CD4-positive, alpha-beta T cell treated with Interferon gamma for 1 hour (primary cell): ENCODE measurements at places on chromosomes 1 and 21.
A peak's percentile ranks its signal among the peaks of the same experiment; 100 is the strongest.

DNA sequence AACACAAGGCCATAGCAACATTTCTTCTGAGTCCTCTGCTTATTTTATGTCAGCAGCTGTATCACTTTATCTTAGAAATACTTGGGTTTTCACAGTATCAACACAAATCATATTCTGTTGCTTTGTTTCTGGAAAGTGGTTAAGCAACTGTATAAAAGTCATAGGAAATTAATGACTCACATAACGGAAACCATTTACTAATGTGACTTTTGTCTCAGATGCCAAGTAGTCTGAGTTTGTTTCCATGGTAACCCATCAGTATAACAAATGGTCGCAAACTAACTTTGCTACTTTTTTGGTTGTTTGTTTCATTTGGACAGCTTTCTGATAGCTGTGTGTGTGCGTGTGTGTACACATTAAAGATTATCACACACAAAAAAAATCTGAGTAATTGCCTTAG is 31.1 kb downstream of the EEIG2 start:
- DNase-seq: peak; percentile 4

DNA sequence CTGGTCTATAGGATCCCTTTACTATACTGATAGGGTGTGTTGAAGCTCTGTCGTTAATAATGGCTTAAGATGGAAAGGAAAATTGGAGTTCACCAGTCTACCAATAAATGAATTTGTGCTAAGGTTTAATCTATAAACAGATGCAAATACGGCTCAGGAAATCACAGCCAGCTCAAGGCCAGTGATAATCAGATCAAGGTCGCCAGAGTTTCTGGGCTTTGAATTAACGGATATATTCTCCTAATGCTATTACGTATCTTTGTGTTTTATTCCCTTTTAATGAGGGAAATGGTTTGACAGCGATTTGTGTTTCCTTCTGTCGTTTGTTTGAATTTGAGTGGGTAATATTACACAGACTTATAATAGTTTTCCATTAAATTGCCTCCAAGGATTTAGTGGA is 279.6 kb downstream of the BACH1 start:
- DNase-seq: no peak

DNA sequence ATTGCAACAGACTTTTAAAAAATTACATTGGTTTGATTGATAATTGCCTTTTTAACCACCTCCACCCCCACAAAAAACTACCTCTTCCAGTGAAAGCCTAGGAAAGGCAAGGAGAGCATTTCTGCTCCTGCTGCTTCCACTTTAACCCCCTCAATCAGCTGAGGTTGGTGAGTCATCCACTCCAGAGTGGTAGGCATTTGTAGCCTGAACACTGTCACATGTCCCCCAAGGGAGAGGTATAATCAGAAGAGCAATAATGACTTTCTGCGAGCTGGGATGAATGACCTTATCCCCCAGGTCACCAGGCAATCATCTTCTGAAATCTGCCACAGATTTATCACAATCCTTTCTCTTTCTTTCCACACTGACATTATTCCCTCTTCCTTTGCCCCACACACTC is 126.6 kb upstream of the CAMK1G start:
- no peak for DNase-seq

DNA sequence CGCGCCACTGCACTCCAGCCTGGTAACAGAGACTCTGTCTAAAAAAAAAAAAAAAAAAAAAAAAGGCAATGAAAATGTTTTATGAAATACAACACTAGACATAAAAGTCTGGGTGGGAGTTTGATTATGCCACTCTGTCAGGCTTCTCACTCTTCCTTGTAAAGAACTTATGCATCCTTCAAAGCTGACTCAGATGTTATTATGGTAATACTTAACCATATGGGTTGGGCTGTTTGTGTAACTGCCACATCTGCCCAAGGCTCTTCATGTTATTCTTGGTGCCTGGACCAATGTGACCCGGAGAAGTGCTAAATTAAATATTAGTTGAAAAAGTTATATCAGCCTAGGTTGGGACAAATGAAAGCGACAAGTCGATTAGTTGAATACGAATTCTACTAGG is 23.8 kb downstream of the FAM89A start:
- DNase-seq: no peak

DNA sequence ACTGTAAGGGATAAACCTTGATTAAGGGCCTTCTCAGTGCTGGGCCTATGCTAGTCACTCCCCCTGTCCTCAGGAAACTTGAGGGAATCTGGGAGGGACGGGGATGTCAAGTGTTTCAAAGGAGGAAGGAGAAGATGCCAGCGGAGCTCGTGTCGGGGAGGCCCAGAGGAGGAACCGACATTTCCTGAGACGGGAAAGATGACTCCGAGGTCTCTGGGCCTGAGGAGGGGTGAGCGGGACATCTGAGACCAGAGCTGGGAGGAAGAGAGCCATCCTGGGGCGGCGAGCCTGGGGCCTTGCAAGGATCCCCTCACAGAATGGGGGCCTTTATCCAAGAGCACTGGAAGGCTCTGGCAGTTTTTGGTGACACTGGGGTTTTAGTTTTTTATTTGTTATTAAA is 10.4 kb downstream of the SLC66A1 start:
- DNase-seq: no peak

DNA sequence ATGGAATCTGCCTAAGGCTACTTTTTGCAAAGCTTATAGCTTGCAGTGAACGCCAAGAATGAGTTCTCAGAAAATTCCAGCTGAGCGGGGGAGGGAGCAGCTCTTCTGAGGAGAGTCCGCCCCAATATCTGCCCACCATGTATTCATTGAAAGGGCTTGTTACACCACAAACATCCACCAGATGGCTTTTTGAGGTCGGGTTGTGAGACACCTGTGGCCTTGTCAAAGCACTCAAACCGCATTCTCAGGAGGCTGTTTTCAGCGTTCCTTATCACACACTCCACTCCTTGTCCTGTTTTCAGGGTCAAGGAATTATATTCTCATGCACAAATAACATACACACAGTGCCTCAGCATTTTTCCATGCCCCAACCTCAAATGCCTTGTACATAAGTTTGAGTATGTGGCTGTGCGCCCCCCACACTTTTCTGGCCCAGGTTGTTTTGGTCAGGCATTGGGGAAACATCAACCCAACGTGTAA is 3.9 kb upstream of the C4BPB start:
- DNase-seq: peak; percentile 50

GRCh38 chr1:236795757-236796667 is 920 bp downstream of the MTR start:
- no peak for DNase-seq

GRCh38 chr21:38850277-38850951 is 44.7 kb downstream of the ETS2 start:
- no peak for DNase-seq

DNA sequence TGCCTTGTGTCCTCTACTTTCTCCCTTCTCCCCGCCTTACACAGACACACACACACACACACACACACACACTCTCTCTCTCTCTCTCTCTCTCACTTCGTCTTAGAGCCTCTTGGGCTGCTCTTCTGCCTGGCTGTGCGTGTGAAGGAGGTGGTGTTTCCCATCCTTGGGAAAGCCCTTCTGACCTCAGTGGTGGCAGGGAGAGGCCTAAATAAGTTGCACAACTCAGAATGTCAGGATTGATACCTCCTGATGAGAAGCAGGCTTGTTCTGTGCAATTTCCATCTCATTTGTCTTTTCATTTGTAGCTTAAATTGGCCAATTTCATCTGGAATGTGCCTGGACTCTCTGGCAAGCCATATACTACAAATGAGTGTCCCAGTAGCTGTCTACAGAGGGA is 25.0 kb downstream of the LRRN2 start:
- DNase-seq: no peak

DNA sequence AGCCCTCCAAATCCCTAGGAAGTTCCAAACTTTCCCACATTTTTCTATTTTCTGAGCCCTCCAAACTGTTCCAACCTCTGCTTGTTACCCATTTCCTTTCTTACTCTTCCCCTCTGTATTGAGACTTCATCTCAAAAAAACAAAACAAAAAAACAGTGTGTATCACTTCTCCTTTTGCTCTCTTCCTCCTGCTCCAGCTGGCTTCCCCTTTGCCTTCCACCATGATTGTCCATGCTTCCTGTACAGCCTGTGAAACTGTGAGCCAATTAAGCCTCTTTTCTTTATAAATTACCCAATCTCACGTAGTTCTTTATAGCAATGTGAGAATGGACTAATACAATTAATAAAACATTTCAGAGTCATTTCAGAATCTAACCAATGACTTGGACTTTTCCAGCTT is 69.6 kb upstream of the KRTAP19-8 start:
- DNase-seq: peak; percentile 13

GRCh38 chr21:46005081-46005480 is 23.5 kb downstream of the COL6A1 start:
- no peak for DNase-seq

GRCh38 chr1:31272369-31272768 is 24.2 kb downstream of the SNRNP40 start:
- no peak for DNase-seq

DNA sequence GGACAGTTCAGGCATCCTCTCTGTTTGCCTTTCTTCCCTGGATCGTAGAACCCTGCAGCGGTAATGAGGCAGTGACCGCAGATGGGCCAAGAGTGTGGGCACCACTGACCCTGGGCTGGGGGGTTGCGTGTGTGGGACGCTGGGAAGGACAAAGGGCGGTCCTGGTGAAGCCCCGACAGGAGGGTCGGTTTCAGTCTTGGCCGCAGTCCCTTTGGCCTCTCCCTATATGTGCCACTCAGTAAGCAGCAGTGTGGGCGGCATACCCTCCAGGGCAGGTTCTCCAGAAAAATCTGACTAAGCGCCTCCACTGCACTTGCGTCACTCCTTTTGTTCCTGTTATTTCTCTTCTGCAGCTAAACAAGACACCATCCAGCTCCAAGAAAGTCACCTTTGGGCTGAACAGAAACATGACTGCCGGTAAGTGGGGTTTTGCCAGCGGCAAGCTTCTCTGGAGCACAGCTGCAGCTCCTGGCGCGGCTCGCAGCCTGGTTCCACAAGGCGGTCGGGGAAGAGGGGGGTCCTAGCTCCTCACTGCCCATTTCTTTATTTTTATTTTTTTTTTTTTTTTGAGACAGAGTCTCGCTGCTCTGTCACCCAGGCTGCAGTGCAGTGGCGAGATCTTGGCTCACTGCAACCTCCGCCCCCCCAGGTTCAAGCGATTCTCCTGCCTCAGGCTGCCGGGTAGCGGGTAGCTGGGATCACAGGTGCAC is 27.7 kb upstream of the PDXK start:
- DNase-seq: no peak

GRCh38 chr1:32151319-32151787 is 28.1 kb upstream of the TXLNA start:
- DNase-seq: no peak

- no peak for DNase-seq
These were observed 88.9 kb upstream of the HAO2 start for GRCh38 chr1:119279456-119280381.

- DNase-seq: no peak
These were observed 26.0 kb downstream of the MX2 start for GRCh38 chr21:41387824-41388223.

DNA sequence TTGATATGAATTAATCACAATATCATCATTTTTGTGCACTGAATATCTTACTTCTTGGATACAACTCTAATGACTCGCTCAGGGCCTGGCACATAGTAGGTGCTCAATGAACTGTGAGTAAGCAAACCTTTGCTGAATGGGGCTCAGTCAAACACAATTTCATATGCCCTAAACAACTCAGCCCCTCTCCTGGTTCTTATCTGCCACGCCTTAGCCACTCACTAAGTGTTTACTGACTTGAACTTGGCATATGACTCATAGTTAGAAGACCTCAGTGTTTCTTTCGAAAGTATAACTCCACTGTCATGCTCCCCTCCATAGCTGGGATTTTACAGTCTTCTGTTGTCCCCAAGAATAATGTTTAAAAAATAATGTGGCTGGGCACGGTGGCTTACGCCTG is 4.8 kb upstream of the IFNLR1 start:
- DNase-seq: peak; percentile 6

- DNase-seq: no peak
These were observed 202.9 kb upstream of the ADGRL2 start for GRCh38 chr1:81597720-81598426.

GRCh38 chr1:241641773-241642592 is 1.8 kb upstream of the CHML start:
- DNase-seq: no peak

- no peak for DNase-seq
These were observed 109.5 kb upstream of the GRIK3 start for GRCh38 chr1:37143800-37144199.

GRCh38 chr1:231139659-231140654 is 21.9 kb upstream of the TRIM67 start:
- DNase-seq: no peak

DNA sequence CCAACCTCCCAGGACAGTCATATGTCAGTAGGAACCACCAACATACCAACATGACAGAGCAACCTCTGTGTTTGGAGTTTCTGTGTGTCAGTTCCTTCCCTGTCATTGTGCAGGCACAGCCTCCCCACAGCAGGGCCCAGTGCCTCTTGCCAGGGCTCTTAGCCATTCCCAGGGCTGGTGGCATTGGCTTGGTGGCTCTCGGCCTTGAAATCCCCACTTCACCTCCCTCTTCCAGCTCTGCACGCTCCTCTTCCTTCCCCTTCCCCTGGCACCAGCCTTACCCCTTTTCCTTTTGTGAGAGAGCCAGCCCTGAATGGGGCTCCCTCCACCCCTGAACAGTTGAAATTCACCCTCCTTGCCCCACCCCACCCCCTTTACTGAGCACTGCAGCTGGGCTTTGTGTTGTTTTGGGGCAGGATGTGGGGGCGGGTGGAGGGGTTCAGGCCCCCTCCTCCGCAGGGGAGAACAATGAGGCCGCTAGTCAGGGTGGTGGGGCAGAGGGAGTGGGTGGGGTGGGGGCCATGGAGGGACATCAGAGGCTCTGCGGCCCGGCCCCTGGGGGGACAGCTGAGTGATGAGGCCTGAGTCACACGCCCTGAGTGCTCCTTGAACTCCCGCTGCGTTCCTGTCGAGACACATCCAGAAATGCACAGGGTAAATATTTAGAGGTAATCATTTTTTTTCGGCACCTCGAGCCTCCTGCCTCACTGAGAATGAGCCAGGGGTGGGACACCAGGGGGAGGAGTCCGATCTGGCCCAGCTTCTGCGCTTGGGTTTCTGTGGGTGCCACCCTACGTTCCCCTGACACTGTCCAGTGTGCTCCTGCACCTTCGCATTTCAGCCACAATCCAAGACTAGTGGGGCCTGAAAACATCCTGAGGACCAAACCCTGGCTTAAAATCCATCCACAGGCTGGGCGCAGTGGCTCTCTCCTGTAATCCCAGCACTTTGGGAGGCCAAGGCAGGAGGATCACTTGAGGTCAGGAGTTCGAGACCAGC is 28.6 kb downstream of the LGR6 start:
- DNase-seq: no peak

DNA sequence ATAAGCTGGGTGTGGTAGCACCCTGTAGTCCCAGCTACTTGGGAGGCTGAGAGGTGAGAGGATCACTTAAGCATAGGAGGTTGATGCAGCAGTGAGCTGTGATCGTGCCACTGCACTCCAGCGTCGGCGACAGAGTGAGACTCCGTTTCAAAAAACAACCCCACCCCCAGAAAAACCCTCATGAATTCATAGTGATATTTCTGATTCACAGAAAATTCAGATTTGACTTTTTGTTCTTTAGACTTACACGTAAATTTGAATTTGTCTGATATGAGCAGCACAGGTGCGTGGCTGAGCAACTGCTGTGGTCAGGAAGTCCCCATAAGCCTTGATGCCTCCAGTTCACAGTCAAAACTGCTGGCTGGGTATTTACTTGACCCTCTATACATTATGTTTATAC is 10.0 kb upstream of the MORC3 start:
- DNase-seq: peak; percentile 25
